ENCODE measurements at places on chromosomes 2 and 18. TPM values are rescaled to one million over a fixed set of nuclear protein-coding genes. Genes with fewer than 3 reads are reported as not detected.

The SNRNP27 gene
- 32.0 TPM for polyA plus RNA-seq

The GPR45 gene
- polyA plus RNA-seq: not detected

DNA sequence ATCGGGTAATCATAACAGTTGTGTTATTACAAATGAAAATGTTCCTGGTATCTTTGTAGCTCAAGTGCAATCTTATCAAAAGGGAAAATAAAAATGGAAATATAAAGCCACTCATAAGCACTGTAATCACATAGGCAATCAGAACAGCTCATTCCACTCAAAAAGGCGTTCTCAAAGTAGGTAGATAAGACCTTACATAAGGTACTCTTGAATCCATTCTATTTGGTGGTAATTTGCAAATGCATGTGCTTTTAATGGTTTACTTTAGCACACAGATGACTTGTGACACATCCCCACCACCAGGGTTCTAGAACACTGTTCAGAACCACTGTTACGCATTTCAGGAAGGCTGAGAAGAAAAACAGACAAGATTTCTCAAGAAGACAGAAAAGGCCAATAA, 86.7 kb upstream of the NARS1 start:
- DNase-seq: no peak
- no peaks in the 10 kb centered on the region for H3K36me3 ChIP-seq

GRCh38 chr2:204931562-204931961, 386.3 kb downstream of the PARD3B start:
- H3K36me3 ChIP-seq: no peaks in the 10 kb centered on the region
- no peak overlapping the region for H3K27ac ChIP-seq
- no peak for DNase-seq
- no peak overlapping the region for H3K4me3 ChIP-seq
- no peaks in the 10 kb centered on the region for H3K27me3 ChIP-seq
- peaks cover 3% of the 10 kb centered on the region for H3K4me1 ChIP-seq

The KCNIP3 gene
- polyA plus RNA-seq: 2.7 TPM

GRCh38 chr2:212346865-212347264, 191.7 kb downstream of the ERBB4 start:
- DNase-seq: no peak
- no peak overlapping the region for H3K4me3 ChIP-seq
- no peak overlapping the region for H3K27ac ChIP-seq
- H3K27me3 ChIP-seq: no peaks in the 10 kb centered on the region

DNA sequence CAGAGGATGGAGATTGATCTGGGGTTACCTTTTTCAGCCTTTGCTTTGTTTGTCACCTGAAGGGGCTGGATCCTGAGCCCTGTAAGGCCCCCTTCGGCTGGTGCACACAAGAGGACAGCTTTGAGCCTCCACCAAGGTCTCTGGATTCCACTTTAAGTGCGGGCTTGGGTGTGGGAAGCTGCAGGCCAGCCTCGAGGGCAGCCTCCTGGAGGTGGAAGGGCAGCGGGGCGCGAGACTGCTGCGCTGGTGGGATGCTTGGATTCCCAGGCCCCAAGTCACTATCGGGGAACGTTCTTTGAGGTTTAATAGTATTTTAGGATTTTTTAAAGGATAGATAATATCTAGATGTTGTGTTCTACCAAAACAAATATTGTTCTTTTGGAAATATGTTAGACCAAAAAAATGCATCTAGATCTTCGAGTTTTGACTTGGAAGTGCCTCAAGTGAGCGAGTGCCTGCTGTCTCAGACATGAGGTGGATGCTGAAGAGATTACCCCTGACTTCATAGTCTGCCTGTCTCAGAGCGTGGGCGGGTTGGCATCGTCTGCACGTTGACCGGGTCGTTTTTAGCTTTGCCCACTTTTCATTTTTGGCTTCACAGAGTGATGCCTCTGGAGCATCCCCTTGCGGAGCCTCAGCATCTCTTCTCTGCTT, 113.8 kb downstream of the AGAP1 start:
- no peak for DNase-seq
- H3K4me3 ChIP-seq: no peak overlapping the region
- H3K27ac ChIP-seq: no peak overlapping the region
- no peaks in the 10 kb centered on the region for H3K36me3 ChIP-seq
- no peaks in the 10 kb centered on the region for H3K27me3 ChIP-seq

- H3K27me3 ChIP-seq: peaks cover 31% of the 10 kb centered on the region
- no peaks in the 10 kb centered on the region for H3K36me3 ChIP-seq
- no peak overlapping the region for H3K4me3 ChIP-seq
- H3K4me1 ChIP-seq: no peaks in the 10 kb centered on the region
- no peak overlapping the region for H3K27ac ChIP-seq
Observed at GRCh38 chr2:80300954-80301353, 3.6 kb downstream of the LRRTM1 start.

DNA sequence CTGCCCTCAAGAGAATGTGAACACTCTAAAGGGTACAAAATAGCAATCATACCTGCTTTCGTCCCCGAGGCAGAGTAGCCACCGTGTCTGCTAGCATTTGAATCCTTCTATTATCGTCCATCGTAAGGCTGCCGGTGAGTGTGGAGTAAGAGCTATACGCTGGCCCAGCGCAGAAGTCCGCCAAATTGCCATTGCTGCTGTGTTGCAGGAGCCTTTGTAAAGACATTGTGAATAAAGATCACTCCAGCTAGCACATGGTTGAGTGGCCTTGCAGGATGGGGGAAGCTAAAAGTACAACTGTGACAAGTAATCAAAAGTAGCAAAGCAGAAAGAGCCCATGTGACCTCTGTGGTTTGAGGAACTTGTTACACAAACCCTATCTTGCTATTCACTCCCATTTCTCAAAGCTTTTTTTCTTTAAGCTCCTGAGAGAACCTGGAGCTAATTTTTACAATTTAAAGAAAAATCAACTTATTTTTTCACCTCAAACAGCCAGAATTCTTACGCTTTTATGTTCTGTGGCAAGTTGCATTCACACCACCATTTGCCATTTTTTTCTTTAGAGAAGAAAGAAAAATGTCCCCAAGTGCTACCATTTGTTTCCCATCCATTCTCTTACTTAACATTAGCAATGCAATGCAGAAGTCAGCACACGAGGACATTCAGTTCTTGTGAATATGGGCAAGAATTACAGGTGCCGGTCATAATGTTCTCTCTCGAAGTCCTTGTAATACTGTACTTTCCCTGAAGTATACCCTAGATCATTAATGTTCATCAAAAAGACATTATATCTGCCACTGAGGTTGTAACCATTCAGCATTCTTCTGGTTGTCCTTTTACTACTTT, at the start of gene CYTIP:
Gene CYTIP (minus strand): TSS at position 295 of the 846 bp plus-strand sequence. CDS start 69 bp downstream, at position 226.
- H3K36me3 ChIP-seq: no peaks in the 10 kb centered on the region
- peaks cover 9% of the 10 kb centered on the region for H3K4me1 ChIP-seq
- no peak for DNase-seq
- H3K27me3 ChIP-seq: no peaks in the 10 kb centered on the region
- no peak within 1 kb of the TSS for H3K27ac ChIP-seq

DNA sequence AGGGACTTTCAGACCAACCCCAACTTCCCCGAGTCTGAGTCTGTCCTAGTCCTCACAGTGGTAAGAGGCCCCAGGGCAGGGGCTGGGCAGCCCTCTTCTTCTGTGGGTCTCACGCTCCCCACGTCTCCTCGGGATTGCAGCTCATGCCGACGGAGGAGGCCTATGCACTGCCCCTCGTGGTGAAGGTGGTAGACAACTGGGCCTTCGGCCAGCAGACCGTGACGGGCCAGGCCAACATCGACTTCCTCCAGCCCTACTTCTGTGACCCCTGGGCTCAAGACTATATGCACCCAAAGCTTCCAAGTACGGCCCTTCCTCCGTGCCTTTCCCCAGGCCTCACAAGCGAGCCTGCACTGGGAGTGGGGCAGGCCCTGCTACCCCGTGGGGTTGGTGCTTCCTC, 44.3 kb downstream of the LMAN2L start:
- peaks cover 2% of the 10 kb centered on the region for H3K4me1 ChIP-seq
- no peaks in the 10 kb centered on the region for H3K36me3 ChIP-seq
- no peak overlapping the region for H3K4me3 ChIP-seq
- DNase-seq: no peak
- no peaks in the 10 kb centered on the region for H3K27me3 ChIP-seq

- H3K4me1 ChIP-seq: peaks cover 17% of the 10 kb centered on the region
- no peak overlapping the region for H3K27ac ChIP-seq
- H3K36me3 ChIP-seq: no peaks in the 10 kb centered on the region
- peak; percentile 72 for DNase-seq
- H3K27me3 ChIP-seq: no peaks in the 10 kb centered on the region
Observed at GRCh38 chr18:27996801-27997272, 180.1 kb downstream of the CDH2 start.

The PRKRA gene
- 46.3 TPM for polyA plus RNA-seq

The NT5C1B gene
- not detected for polyA plus RNA-seq
